Smooth muscle cell of trachea (primary cell): ENCODE measurements at places on chromosomes 12 and 14. TPM values are rescaled to one million over a fixed set of nuclear protein-coding genes. Genes with fewer than 3 reads are reported as not detected.

Gene GLIPR1L1
- total RNA-seq = 1.0 TPM in 1 of 2 replicates, not detected in the other

Gene PPP1R36
- total RNA-seq = 1.2 TPM in 1 of 2 replicates, not detected in the other

Gene SVOP
- total RNA-seq = not detected in 2 replicates

Gene TAC3
- 0.33 TPM in 1 of 2 replicates, not detected in the other for total RNA-seq

Gene MPHOSPH9
- total RNA-seq = 31.3 and 69.8 TPM in 2 replicates

Gene C14orf180
- not detected in 2 replicates for total RNA-seq

Gene BDKRB1
- 9.7 and 37.2 TPM in 2 replicates for total RNA-seq

Gene MGP
- total RNA-seq = 3.5 and 4.1 TPM in 2 replicates

Gene ACAD10
- total RNA-seq = 30.4 and 35.2 TPM in 2 replicates

Gene P2RX2
- total RNA-seq = not detected in 2 replicates

Gene TMEM132D
- total RNA-seq = not detected in 2 replicates
